Hepatocyte (in vitro differentiated cells): ENCODE measurements at places on chromosomes 7 and 10.

GRCh38 chr10:63383141-63383540 lies 82.6 kb downstream of the JMJD1C start:
- DNase-seq = no peak
- H3K4me3 ChIP-seq = no peak overlapping the region
- H3K36me3 ChIP-seq = no peaks in the 10 kb centered on the region
- H3K4me1 ChIP-seq = no peaks in the 10 kb centered on the region
- H3K27me3 ChIP-seq = no peaks in the 10 kb centered on the region

DNA sequence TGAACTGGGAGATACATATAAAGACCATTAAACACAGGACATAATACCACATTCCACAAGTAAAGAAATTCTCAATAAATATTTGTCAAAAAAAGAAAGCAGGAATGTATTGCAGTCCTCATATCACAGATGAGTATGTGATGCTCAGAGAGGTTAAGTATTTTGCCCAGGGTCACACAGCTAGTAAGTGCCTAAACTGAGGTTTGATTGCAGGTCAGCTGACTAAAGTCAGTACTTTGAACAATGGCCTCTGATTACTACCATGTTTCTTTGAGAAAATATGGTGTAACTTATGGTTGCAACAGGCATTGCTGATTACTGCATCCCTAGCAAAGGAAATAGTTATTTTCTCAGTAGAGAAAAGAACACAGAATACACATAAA lies 267.1 kb downstream of the ELMO1 start:
- no peak for DNase-seq
- peaks cover 15% of the 10 kb centered on the region for H3K4me1 ChIP-seq
- H3K27ac ChIP-seq = no peak overlapping the region
- no peaks in the 10 kb centered on the region for H3K27me3 ChIP-seq
- H3K4me3 ChIP-seq = no peak overlapping the region
- H3K36me3 ChIP-seq = no peaks in the 10 kb centered on the region

GRCh38 chr10:6271663-6272062 lies 68.9 kb downstream of the PFKFB3 start:
- no peaks in the 10 kb centered on the region for H3K36me3 ChIP-seq
- no peaks in the 10 kb centered on the region for H3K27me3 ChIP-seq
- peak overlapping the region; percentile 20 for H3K27ac ChIP-seq

DNA sequence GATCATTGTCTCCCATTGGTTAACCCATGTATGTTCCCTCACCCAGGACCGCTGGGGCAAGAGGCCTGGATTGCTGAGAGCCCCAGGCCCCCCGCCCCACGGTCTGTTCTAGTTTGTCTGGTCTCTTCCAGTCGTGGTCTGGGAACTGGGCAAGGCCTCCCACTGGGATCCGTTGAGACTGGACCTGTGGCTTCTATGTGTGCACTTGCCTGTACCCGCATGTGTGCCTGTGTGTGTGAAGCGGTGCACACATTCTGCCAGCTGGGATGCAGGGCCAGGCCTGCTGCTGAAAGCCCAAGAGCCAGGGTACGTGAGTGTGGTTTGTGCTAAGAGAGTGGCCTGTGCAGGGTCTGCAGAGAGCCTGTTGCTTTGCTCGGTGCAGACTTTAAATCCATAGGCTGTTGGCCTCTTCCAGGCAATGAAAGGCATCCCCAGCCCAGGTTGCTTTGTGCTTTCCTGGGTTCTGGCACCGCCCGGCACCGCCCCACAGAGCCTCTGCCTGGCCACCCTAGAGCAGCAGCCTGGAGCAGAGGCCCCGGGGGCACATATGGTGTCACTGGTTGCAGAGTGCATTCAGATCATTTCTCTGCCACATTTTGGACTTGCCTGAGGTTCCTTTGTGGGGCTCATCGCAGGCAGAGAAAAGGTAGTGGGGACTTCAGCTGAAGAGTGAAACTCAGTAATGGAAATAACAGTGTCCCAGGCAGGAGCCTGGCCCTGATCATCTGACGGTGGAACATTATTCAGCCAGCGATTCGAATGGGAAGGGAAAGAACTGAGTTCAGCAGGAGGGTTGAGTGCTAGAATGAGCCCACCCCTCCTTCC lies 215.5 kb downstream of the GLRX3 start:
- no peaks in the 10 kb centered on the region for H3K36me3 ChIP-seq
- no peak overlapping the region for H3K27ac ChIP-seq
- DNase-seq = no peak
- H3K27me3 ChIP-seq = no peaks in the 10 kb centered on the region

- no peak for DNase-seq
- no peak overlapping the region for H3K4me3 ChIP-seq
- no peak overlapping the region for H3K27ac ChIP-seq
- no peaks in the 10 kb centered on the region for H3K27me3 ChIP-seq
- no peaks in the 10 kb centered on the region for H3K36me3 ChIP-seq
- H3K4me1 ChIP-seq = no peaks in the 10 kb centered on the region
Measured at GRCh38 chr10:37563715-37564108, 293.7 kb downstream of the ZNF248 start.

GRCh38 chr7:46513447-46513848 lies 592.4 kb upstream of the IGFBP3 start:
- H3K27me3 ChIP-seq = no peaks in the 10 kb centered on the region
- H3K36me3 ChIP-seq = no peaks in the 10 kb centered on the region
- no peak for DNase-seq
- peaks cover 17% of the 10 kb centered on the region for H3K4me1 ChIP-seq

DNA sequence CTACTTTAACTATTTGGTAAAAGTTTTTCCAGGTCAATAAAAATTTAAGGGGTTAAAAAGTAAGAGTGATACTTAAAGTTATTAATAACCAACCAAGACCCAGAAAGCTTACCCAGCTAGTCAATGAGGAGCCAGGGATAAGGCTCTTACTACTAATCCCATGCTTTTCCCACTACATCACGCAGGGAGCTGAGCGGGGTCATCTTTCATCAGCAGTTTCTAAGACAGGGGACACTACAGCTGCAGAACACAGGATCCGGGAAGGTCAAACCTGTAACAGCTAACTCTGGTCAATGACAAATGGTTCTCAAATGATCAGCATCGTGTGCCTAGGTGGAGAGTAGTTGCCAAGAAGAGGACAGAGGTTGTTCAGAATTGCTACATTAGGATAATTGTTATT lies 65.1 kb downstream of the RSU1 start:
- no peaks in the 10 kb centered on the region for H3K4me1 ChIP-seq
- H3K36me3 ChIP-seq = no peaks in the 10 kb centered on the region
- H3K27ac ChIP-seq = no peak overlapping the region
- H3K27me3 ChIP-seq = no peaks in the 10 kb centered on the region

- peaks cover 15% of the 10 kb centered on the region for H3K27me3 ChIP-seq
- H3K4me3 ChIP-seq = no peak overlapping the region
- H3K36me3 ChIP-seq = no peaks in the 10 kb centered on the region
- no peak for DNase-seq
- no peak overlapping the region for H3K27ac ChIP-seq
Measured at GRCh38 chr7:45923818-45924217, 2.7 kb upstream of the IGFBP3 start.

DNA sequence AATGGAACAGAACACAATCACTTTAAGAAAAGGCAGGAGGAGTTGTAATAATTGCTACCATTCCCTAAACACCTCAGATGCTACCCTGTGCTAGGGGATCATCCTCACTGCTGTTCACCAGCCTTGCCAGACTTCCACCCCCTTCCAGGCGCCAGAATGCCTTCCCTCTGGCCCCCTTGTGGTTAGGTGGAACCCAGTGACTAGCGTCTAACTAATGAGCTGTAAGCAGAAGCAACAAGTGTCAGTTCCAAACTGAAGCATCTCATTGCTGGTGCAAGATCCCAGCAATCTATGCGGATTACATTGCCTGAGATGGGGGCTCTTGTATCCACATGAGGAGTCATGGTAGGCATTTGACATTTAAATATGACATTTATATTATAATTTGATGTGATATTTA lies 86.6 kb downstream of the FRMD4A start:
- no peak overlapping the region for H3K27ac ChIP-seq
- no peak for DNase-seq
- no peaks in the 10 kb centered on the region for H3K27me3 ChIP-seq
- no peaks in the 10 kb centered on the region for H3K36me3 ChIP-seq
- H3K4me3 ChIP-seq = no peak overlapping the region

DNA sequence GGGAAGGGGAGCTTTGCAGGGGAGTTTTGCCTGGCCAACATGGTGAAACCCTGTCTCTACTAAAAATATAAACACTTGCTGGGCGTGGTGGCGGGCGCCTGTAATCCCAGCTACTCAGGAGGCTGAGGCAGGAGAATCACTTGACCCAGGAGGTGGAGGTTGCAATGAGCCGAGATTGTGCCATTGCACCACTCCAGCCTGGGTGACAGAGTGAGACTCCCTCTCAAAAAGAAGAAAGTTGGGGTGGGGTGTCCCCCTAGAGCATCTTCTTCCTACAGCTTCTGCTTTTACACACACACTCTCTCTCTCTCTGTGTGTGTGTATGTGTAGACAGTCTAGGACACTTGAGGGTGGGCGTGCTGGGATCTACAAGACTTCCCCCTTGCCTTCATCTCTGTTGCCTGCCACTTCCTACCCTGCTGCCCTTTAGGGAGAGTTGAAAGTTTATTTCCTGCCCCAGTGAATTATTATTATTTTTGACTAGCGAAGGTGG lies 21.7 kb downstream of the PLAU start:
- no peaks in the 10 kb centered on the region for H3K27me3 ChIP-seq
- no peaks in the 10 kb centered on the region for H3K36me3 ChIP-seq
- no peak overlapping the region for H3K27ac ChIP-seq

DNA sequence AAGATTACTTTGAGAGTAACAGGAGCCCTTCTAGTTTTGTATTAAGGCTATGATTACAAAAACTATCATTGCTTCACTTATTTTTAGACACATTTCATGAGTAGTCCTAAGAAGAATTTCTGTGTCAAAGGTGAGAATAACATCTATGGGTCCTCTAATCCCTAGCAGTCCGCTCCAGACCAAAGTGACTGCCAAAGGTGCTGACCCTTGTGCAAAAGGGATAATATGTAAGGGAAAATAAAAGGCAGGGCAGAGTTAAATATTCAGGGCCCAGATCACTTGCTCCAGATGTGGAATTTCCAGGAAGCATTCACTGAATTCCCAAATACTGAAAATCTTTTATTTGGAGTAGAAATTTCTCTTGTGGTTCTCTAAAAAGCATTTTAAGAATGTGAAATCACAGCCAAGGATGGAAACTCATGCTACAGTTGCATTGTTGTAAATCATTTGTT lies 29.3 kb downstream of the RHOBTB1 start:
- H3K27ac ChIP-seq = peak overlapping the region; percentile 30
- H3K36me3 ChIP-seq = no peaks in the 10 kb centered on the region
- H3K4me3 ChIP-seq = no peak overlapping the region
- H3K4me1 ChIP-seq = no peaks in the 10 kb centered on the region
- H3K27me3 ChIP-seq = no peaks in the 10 kb centered on the region

GRCh38 chr10:116385994-116386809 lies 41.4 kb upstream of the PNLIPRP3 start:
- no peaks in the 10 kb centered on the region for H3K4me1 ChIP-seq
- H3K4me3 ChIP-seq = no peak overlapping the region
- H3K36me3 ChIP-seq = no peaks in the 10 kb centered on the region

GRCh38 chr10:58064714-58065528 lies 202.8 kb downstream of the IPMK start:
- no peaks in the 10 kb centered on the region for H3K36me3 ChIP-seq
- no peak overlapping the region for H3K27ac ChIP-seq
- no peak overlapping the region for H3K4me3 ChIP-seq
- no peaks in the 10 kb centered on the region for H3K27me3 ChIP-seq

- no peak overlapping the region for H3K4me3 ChIP-seq
- H3K36me3 ChIP-seq = no peaks in the 10 kb centered on the region
- no peak overlapping the region for H3K27ac ChIP-seq
- no peaks in the 10 kb centered on the region for H3K4me1 ChIP-seq
Measured at GRCh38 chr7:50147951-50148808, 55.1 kb upstream of the ZPBP start.

DNA sequence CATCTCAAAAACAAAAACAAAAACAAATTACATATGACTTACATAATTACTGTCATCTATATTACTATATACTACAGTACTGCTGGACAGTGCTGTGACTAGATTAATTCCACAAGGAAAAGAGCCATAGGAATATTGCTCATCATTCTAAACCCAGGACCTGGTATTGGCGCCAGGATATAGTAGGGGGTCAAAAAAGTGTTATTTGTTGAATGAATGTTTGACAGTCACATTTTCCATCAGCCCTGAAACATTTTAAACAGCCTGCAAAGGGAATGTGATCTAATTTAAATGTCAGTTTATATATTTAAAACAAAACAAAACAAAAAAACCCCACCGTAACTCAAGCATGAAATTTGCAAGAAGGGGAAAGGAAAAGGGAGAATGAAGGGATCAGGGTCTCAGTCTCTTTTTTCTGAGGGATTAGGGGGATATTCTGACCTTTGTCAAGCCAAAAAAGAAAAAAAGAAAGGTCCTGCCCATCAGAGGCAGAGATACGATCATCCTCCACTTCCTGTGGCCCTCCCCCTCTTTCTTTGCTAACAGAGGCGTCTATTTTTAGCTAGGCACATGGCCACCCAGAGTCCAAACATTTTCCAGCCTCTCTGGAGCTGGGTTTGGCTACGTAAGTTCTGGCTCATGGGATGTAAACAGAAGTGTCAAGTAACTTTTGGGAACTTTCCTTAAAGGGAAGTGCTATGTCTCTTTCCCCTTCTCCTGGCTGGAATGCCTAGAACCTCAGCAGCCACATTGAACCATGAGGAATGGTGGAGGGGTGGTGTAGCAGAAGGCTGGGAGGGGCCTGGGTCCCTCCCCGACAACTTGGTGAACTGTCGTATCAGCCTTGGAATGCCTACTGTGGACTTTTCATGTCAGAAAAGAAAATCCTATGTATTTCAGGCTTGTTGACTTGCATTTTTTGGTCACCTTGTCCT lies 44.6 kb upstream of the DLG5 start:
- peak; percentile 86 for DNase-seq
- H3K27me3 ChIP-seq = no peaks in the 10 kb centered on the region
- peak overlapping the region; percentile 83 for H3K27ac ChIP-seq
- peaks cover 11% of the 10 kb centered on the region for H3K4me1 ChIP-seq
- no peak overlapping the region for H3K4me3 ChIP-seq

DNA sequence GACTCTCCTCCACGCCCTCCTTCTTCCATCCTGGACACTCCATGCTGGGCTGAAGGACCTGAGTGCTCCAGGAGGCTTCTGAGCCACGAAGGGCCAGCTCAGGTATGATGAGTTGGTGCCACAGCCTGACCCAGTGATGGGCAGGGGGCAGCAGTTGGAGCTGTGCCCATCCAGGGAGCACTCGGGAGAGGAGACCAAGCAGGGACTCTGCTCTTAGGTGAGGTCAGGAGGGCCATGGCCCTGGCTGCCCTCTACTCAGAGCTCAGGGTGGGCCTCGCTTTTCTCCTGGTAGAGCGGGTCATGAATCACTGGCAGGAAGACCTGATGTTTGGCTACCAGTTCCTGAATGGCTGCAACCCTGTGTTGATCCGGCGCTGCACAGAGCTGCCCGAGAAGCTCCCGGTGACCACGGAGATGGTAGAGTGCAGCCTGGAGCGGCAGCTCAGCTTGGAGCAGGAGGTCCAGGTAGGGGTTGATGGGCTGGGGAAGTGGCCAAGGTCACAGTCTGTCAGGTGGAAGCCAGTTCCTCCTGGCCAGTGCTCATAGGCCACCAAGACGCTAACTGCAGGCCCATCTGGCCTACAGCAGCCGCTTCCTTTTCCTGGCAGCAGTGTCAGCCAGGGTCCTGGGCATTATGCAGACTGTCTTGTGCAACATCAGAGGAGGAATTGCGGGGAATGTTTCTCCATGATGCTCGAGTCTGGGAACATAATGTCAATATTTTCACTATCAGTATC lies 50.8 kb downstream of the ALOX5 start:
- no peaks in the 10 kb centered on the region for H3K27me3 ChIP-seq
- H3K27ac ChIP-seq = no peak overlapping the region
- H3K4me3 ChIP-seq = no peak overlapping the region
- H3K36me3 ChIP-seq = no peaks in the 10 kb centered on the region

- H3K4me3 ChIP-seq = no peak overlapping the region
- DNase-seq = no peak
- H3K36me3 ChIP-seq = no peaks in the 10 kb centered on the region
- no peaks in the 10 kb centered on the region for H3K4me1 ChIP-seq
Measured at GRCh38 chr7:139981511-139981895, 81.2 kb downstream of the PARP12 start.
